ENCODE measurements at places on chromosomes 5 and 9.

GRCh38 chr5:22541037-22541436 lies 312.1 kb downstream of the CDH12 start:
- no peak for DNase-seq

DNA sequence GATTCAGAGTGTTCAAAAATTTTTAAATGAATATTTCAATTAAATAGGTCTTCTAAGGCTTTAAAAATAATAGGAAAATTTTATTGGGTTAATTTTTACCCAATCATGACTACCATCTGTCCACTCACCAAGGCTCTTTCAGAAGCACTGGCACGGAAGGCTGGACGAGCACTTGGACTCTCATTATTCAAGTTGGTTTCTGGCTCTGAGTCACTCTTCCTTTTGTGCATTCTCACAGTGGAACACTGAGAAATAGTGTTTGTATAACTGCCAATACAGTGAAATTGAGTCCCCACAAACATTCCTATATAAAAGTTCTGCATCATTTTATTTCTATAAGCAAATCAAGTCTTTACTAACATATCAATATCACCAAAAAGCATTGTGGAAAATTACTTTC lies 1149.0 kb downstream of the EFNA5 start:
- DNase-seq = no peak

DNA sequence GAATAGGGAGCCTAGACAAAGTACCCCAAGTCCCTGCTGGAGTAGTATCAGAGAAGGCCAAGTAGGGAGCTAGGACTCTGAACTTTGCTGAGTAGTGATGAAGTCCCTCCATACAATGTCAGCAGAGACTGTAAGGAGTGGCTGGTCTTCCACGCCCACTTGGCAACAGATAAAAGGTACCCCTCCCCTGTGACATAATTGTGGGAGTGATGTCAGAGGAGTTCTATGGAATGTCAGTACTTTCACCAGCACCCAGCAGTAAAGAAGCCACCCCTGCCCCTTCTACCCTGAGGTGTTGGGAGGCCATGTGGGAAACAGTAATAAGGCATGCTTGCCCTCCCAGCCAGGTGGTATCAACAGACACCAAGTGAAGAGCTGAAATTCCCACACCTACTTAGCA lies 143.9 kb downstream of the SLIT3 start:
- no peak for DNase-seq

GRCh38 chr5:170420806-170421412 lies 31.7 kb upstream of the KCNMB1 start:
- peak; percentile 6 for DNase-seq

DNA sequence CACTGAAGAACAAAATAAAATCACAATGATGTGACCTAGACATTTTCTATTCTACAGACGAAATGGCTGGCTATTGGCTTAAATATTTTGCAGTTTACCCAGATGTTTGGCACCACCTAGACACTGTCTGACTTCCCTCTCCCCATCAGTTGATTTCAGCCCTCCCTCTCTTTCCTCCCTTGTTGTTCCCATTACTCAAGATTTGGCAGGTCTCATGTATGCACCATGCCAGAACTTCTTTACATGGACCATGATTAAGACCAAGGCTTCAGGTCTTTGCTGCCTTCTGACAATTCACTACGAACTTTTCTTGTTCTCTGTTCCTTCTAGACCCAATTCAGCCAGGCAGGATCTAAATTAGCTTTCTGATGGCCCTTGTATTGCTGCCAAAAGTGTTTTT lies 66.6 kb upstream of the GDNF start:
- no peak for DNase-seq

DNA sequence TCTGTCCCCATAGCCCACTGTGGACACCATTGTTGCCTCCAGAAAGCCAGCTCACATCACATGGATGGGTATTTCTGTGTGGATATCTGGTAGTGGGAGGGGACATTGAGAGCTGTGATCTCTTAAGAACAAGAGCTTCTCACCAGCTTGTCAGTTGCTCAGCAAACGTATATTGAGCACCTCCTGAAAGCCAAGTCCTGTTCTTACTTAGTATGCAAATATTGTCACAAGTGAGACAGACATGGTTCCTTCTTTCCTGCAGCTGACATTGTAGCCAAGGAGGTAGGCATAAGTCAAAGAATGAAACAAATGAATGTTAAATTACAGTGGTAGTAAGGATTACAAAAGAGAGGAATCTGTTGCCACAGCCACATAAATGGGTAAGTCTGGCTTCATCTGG lies 3.8 kb downstream of the TCOF1 start:
- DNase-seq = no peak

DNA sequence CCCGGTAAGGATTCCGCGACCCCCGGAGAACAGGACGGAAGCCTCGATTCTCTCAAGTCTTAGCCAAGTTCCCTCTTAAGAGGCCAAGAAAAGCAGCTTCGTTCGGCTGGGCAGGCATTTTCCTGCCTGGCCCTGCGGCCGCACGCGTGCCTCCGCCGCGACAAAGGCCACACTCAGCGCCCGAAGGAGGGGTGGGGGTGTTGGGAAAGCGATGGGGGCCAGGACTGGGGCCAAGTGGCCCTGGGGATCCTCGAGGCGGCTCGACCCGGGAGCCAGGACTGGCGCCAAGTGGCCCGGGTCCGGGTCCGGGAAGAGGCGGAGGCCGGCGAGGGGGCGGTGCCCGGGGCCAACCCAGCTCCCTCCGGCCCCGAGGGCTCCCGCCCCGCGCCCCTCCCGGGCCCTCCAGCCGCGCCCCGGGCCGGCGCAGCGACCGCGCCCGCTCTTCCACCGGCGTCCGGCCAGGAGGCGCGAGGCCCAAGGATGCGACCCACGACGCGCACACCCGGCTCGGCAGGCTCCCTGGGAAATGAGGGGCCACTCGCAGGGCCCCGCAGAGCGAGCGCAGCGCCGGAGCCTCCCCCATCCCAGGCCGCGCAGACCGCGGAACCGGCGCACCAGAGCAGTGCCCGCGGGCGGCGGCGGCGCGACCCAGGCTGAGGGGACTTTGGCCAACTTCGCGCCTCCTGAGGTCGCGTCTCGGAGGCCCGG lies 756 bp downstream of the VAV2 start:
- no peak for DNase-seq

DNA sequence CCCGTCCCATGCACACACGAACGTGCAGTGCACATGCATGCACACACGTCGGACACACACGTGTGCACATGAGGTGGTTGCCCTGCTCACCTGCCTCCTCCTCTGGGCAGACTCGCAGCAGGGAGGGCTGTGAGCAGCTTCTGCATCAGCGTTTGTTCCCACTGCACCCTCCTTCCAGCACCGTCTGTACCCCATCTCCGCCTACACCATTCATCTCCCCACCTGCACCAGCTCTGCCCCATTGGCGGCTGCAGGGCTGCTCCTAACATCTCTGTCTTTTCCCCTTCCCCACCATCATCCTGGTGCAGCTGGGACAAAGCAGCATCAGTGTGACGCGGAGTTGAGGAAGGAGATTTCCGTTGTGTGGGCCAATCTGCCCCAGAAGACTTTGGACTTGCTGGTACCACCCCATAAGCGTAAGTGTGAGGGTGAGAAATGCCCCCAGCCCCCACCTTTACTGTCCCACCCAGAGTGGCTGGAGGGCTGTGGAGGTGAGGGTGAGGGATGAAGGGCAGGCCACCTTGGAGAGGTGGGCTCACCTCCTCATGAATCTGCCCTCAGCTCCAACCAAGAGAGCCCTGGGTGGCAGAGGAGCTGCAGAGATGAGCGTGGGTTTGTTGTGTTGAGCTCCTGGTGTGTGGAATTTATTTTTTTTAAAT lies 234.6 kb downstream of the CACNA1B start:
- no peak for DNase-seq

- no peak for DNase-seq
Observed at GRCh38 chr9:83234541-83234940, 171.6 kb upstream of the RASEF start.

DNA sequence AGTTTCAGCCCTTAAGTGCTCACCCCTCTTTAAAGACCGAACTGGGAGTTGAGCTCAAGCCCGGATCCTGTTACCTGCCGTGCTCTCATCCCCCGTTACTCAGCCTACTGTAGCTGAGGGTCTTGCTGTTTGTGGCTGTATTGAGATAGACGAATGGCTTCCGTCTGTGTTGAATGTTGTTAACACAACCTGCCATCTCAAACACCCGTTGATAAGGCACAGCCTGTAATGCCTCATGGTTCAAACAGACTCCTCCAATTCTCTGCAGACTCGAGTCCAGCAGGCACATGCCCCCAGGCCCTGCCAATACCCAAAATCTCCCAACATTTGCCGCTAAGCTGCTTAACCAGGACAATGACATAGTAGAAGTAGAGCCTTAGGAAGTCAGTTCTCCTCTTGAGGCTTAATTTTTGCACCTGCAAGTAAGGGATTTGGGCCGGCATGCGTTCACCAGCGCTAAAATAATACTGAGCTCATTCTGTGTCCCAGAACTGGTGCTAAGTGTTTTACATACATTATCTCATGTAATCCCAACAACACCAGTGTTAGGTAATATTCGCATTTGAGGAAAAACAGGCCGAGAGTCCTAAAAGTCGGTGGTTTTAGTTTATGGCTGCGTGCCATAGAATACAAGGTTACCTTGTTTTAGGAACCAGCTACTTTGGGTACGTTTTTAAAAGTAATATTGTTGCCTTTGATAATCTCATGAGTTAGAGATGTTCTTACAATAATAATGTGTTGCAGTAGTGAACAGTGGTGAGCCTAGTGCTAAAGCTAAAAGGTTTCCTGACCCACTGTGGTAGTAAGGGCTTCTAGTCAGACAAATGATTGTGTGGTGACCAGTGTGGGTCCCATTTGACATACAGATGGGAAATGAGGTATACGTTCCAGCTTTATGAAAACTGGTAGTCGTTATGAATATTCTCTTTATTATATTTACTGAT lies 1.5 kb upstream of the RFX3 start:
- DNase-seq = no peak

- peak; percentile 22 for DNase-seq
Observed at GRCh38 chr5:158758675-158759074, 341.0 kb downstream of the EBF1 start.

GRCh38 chr9:91481972-91482371 lies 58.3 kb upstream of the NFIL3 start:
- peak; percentile 44 for DNase-seq

DNA sequence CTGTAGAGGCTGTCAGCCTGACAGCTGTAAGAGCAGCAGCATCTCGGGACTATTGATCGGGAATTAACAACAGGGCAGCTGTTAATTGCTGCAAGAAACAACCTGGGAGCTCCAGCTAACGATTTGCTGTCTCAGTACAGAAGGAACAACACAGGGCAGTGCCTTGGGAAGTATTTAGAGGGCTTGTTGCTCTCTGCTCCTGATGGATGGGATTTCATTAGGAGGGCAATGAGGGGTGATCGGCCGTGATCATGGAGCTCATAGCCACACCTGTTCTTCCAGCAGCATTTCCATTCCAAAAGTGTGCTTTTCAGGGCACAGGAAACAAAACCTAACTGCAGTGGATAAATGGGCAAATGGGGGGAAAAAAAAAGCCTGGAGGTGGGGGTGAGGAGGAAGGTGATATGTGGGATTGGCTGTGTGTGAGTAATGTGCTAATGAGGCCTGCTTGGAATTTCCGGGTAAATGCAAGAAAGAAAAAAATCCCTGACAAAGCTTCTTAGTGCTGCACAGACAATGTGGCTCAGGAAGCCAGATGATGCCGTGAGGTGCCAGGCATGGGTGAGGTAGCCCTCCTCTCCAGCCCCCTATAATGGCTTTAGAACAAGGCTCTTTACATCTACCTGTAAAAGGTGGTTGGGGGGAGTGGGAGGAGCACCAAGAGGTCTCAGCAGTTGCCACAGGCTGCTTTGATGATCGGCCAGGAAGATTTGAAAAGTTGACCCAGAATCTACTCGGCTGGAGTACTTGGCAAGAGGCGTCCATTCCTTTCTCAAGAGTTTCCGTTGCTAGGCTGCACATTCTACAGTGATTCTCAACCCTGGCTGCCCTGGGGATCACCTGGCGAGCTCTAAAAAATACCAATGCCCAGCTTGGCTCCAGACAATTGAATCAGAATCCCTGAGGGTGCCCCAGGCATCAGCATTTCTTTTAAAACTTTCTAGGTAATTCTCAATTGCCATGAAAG lies 139.5 kb upstream of the KLF9 start:
- no peak for DNase-seq

- DNase-seq = no peak
Observed at GRCh38 chr5:161284445-161284844, 262.1 kb downstream of the GABRB2 start.

DNA sequence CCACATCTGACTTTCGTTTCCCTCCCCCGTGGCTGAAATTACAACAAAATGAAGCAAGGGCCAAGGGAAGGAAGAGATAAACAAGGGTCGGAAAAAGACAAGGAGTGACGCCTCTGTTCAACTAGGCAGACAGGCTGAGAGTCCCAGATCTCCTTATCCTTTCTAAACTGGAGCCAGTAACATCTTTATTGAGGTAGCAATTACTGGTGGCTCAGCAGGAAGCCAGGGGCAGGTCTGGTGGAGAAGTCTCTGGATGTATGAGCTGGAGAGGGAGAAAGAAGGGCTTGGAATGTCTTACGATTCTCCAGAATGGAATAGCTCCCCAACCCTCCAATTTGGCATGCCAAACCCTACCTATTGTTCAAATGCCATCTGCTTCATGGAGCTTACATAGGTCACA lies 190.8 kb upstream of the BRINP1 start:
- DNase-seq = no peak

DNA sequence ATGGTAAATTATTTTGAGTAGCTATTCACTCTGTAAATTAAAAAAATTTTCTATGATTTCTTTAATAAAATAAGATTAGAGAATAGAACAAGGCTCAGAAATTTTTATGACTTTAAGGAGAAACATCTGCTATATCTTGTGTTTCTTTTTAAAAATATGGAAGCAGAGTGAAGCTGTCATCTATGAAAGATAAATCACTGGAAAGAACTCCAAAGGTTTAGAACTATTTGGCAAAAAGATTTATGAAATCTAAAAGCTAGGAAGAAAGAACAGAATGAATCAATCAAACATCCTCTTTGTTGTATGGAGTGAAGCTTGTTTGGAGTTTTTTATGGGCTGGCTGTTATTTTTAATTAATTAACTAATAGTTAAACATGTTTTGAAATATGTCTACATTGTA lies 89.8 kb upstream of the ACTBL2 start:
- DNase-seq = no peak

- DNase-seq = no peak
Observed at GRCh38 chr5:138033386-138033808, 518 bp upstream of the FAM13B start.

- no peak for DNase-seq
Observed at GRCh38 chr5:157359356-157360055, 93.6 kb downstream of the CYFIP2 start.

Measured in SK-N-MC (cell line).